H7 (cell line): ENCODE measurements at places on chromosomes 1 and 21.

DNA sequence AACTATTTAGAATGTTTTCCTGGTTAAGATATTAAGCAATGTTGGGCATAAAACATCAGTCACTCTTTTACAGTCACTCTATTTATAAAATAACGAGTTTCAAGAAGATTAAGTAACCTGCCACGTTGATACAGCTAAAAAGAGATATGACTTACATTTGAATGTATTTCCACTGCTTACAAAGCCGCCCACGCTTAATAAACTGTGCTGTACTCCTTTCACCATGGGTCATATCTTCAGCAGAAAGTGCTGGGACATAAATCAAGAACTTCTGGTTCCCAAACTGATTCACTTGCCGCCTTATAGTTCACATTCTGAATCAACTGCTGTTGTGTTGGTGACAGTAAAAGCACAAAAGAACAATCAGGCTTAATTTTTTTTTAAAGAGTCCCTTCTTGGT lies 666.7 kb downstream of the NCAM2 start:
- DNase-seq: no peak

DNA sequence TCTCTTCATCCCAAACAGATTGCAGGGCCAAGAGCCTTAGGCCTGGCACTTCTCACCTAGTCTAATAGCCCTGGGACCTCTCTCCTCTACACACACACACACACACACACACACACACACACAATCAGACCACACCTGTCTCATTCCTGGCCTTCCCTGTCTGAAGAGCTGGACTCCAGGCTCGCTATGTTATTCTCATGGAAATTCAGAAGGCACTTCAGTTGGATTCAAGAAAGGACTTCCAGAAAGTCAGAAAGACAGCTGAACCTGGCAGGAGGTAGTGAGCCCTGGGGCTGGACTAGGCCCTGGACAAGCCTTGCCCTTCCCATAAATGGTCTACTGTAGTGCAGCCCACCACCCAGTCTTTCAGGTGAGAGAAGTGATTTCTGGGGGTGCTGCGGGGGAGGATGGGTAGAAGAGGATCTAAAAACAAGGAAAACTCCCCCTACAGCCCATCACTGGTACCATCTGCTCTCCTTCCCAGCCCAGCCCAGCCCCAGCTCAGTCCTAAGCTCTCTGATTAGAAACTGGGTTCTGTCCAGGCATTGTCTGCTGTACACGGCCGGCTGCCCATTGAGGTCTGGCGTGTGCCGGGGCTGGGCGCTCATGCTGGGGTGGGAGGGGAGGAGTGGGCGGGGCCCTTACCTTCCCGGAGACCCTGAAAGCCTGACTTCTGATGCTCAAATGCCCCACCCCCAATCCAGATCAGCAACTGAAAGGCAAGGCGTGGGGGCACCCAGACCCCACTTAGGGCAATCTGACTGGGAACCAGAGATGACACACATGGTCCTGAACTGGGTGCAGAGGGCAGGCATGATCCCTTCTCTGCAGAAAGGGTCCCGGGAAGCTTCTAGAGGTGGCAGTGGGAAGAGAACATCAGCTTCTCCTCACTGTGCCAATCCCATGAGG lies 2.5 kb downstream of the KIF21B start:
- peak; percentile 89 for DNase-seq

DNA sequence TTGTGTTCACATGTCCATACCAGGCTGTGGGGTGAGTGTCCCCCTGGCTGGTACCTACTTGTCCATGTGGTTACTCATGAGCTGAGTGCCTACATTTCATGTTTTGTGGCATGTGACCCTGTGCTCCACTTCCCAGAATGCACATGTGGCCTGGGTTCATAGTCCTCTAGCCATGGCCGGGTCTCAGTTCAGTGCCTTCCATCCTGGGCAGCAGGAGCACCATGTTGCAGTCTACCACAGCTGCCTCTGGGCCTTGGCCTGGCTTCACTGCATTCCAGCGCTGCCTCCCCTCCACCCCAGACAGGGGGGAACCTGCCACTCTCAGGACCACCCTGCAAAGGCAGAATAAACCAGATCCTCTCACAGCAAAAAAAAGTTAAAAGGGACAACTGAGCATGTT lies 5.5 kb downstream of the CEPT1 start:
- DNase-seq: no peak

DNA sequence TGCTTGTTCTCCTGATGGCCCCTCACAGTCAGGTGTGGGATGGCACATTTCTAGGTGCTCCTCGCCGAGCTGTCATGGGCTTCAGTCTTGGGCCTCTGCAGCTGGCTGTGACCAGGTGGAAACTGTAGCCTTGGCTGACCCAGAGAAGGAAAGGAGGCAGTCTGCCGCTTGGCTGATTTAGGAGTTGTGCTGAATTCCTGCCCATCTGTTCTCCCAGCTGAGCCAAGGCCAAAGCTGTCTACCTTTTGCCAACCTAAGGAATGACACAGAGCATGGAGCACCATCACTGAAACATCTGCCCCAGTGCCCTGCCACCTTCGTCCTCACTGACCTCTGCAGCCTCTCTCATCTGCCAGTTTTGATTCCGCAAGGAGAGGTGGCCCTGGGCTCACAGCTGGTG lies 27.9 kb downstream of the UTP25 start:
- no peak for DNase-seq

- no peak for DNase-seq
These were observed 135.5 kb downstream of the TNFSF18 start for GRCh38 chr1:172915271-172915670.

GRCh38 chr21:31887391-31887841 lies 14.6 kb downstream of the HUNK start:
- DNase-seq: no peak

DNA sequence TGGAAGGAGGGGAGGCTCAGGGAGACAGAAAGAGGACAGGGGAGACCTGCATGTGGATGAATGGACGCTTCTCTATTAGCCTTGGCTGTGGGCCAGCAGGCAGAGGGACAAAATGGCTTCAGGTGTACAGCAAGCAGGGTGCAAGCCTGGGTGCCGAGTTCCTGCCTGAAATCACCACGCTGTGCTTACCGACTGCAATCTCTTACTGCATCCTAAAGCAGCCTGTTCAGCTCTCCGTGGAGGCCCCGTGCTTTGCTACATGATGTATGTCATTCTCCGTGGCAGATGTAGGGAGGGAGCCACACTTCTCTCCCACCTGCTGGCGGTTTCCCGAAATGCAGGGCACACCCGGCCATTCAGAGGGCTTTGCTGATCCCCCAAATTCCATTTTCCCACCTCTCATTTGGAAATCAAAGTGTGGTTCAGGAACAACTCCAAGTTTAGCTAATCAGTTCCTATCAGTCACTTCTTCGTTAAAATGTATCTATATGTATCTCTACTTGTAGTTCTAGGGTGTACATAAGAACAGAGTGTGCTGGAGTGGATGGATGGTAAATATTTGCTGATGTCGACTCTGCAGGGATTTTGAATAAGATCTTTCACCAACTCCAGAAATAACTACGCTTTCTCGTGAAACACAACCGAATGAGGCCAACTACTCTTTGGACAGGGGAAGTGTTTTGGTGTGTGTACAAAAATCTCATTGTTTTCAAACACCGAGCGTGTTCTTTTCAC lies 122.3 kb upstream of the BACE2 start:
- peak; percentile 51 for DNase-seq
